ENCODE measurements at places on chromosomes 13 and 19.

- DNase-seq, result no peak
Observed at GRCh38 chr13:109145631-109146030, 516.2 kb downstream of the MYO16 start.

DNA sequence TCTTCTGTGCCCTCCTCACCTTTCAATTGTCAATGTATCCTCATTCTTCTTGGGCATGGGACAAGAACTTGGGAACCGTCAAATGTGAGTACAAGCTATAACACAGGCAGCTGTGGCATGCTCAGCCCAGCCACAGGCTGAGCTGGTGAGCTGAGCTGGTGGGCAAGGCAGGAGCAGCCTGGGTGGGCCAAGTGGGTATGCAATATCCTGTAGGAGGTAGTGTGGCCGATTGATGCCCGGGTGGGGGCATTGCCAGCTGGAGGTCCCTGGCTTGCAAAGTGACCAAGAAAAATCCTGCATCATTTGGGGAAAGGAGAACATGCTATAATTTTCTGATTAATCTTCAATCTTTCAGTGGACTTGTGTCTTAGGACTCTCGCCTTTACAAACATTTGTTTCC is 507.2 kb upstream of the SLC10A2 start:
- DNase-seq, result no peak

- DNase-seq, result no peak
Observed at GRCh38 chr13:56953965-56954364, 186.8 kb upstream of the PRR20A start.

GRCh38 chr19:31145007-31145406 is 204.2 kb downstream of the TSHZ3 start:
- no peak for DNase-seq

DNA sequence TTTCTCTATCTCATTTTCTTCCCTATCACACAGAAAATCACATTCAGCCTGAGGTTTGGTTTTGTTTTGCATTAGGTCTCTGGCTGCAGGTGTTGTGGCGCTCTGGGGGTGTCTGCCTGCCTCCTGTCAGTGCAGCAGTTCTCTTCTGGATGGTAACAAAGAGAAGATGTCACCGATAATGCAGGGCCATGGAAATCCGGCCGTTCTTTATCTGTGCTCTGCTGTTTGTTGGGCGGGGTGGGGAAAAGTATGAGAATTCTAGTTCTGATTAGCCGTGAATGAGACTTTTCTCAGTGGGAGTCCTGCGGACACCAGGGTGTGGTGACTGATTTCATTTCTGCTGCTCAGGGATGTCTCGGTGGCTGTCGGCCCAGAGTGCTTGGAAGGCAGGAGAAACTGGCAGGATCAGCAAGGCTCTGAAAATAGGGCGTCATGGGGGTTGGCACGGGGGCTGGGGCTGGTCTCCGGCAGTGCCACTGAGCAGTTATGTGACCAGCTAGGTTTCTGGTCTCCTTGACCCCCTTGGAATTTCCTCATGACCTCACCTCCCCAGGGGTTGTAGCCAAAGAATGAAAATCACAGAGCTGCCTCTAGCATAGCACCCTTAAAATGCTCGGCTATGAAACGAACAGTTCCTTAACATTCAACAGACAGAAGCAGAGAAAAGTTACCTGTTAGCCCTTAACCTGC is 5.0 kb downstream of the RNF113B start:
- DNase-seq, result no peak

GRCh38 chr19:58033741-58034476 is at the start of gene ZSCAN1:
TSS of gene ZSCAN1 (plus strand) at chr19:58034025. CDS start at chr19:58037837, 3,812 bp downstream.
- peak; percentile 85 for DNase-seq

DNA sequence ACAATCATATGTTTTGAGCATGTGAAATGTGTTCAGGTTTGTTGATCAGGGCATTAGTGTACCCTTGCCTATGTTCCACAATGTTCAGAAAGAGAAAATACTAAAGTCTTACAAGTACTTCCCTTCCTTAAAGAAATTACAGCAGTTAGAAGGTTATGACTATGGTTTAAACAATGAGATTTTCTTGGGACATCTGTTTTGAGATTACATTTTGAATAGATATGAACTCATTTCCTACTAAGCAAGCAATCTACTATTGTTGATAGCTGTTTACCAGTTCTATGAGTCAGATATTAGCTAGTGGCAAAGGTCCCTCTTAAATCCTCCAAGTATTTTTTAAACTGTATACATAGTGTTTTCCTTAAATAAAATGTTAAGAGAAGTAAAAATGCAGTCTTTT is 241.3 kb downstream of the DACH1 start:
- DNase-seq, result no peak

DNA sequence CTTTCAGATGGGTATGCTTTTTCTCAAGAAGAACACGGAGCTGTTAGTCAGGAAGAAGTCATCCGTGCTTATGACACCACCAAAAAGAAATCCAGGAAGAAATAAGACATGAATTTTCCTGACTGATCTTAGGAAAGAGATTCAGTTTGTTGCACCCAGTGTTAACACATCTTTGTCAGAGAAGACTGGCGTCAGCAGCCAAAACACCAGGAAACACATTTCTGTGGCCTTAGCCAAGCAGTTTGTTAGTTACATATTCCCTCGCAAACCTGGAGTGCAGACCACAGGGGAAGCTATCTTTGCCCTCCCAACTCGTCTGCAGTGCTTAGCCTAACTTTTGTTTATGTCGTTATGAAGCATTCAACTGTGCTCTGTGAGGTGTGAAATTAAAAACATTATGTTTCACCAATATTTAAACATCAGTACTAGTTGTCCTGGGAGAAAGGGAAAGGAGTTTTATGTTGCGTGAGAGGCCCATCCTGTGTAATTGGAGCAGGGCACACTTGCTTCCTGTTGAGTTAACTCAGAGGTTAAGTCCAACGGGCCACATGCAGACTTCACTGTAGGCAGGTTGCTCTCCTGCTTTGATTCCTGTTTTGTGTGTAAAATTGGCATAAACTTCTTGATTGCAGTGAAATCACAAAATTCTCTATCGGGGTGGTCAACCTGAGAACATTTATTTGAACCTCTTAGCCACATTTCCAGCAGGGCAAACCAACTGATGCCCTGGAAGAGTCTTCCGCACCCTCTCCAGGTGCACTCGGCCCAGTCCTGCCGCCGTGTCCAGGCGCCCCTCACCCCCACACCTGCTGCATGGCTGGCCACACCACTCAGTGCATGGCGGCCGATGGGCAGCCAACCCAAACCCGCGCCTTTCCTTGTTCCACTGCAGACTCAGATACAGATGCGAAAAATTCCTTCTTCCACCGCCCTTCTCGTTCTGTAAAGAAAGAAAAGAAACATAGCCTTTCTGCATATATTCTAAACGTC is 31.6 kb downstream of the SHISA2 start:
- DNase-seq, result no peak

GRCh38 chr13:20101467-20102316 is 59.2 kb downstream of the GJA3 start:
- no peak for DNase-seq

GRCh38 chr19:16834747-16835146 is 5.5 kb downstream of the SIN3B start:
- no peak for DNase-seq

GRCh38 chr19:8131517-8131916 is 17.9 kb downstream of the FBN3 start:
- DNase-seq, result no peak

DNA sequence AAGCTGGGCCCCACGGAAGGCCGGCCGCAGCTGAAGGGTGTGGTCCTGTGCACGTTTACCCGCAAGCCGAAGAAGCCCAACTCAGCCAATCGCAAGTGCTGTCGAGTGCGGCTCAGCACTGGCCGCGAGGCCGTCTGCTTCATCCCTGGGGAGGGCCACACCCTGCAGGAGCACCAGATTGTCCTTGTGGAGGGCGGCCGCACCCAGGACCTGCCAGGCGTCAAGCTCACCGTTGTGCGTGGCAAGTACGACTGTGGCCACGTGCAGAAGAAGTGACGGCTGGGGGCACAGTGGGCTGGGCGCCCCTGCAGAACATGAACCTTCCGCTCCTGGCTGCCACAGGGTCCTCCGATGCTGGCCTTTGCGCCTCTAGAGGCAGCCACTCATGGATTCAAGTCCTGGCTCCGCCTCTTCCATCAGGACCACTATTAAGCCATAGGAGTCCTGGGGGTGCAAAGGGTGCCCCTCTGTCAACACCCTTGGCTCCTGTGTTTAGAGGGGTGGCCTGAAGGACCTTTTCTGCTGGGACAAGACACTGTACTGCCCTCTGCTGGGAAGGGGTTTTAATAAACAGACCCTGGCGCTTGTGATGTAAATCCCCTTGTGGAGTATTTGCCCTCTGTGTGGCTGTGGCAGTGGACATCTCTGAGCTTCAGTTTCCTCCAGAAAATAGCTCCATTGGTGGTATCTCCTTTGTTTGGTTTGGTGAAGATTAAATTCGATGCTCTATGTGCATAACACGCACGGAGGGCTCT is 1.9 kb downstream of the MRPS12 start:
- no peak for DNase-seq

GRCh38 chr19:10299545-10300458 is 9.8 kb downstream of the ZGLP1 start:
- no peak for DNase-seq

- no peak for DNase-seq
Observed at GRCh38 chr19:6286676-6287075, 6.9 kb upstream of the MLLT1 start.

- no peak for DNase-seq
Observed at GRCh38 chr19:31988256-31988655, 357.2 kb upstream of the ZNF507 start.

DNA sequence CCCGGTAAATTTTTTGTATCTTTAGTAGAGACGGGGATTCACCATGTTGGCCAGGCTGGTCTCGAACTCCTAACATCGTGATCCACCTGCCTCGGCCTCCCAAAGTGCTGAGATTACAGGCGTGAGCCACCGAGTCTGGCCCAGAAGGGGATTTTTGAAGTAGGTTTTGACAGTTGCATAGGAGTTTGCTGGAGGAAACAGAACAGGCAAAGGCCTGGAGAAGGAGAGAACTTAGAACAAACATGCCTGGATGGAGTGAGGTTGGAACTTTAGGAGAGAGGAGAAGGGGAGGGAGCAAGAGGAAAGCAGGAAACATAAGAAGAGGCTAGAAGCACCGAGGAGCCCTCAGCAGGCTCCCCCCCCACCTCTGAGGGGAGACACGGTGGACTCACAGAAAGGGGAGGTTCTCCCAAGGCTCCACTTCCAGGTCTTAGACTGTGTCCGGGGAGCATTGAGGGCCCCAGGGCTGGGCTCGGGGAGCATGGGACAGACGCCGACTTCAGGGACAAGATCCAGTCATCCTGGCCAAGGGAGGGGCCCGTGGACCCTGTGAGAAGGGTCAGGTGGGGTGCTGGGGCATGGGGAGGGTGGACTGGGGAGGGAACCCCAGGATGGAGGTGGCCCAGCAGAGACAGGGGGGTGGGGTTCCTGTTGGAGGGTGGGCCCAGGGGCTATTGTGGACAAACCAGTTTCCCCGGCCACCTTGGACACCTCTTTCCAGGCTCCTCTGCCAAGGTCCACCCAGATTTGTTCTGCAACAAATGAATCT is 1.8 kb upstream of the FBN3 start:
- no peak for DNase-seq

DNA sequence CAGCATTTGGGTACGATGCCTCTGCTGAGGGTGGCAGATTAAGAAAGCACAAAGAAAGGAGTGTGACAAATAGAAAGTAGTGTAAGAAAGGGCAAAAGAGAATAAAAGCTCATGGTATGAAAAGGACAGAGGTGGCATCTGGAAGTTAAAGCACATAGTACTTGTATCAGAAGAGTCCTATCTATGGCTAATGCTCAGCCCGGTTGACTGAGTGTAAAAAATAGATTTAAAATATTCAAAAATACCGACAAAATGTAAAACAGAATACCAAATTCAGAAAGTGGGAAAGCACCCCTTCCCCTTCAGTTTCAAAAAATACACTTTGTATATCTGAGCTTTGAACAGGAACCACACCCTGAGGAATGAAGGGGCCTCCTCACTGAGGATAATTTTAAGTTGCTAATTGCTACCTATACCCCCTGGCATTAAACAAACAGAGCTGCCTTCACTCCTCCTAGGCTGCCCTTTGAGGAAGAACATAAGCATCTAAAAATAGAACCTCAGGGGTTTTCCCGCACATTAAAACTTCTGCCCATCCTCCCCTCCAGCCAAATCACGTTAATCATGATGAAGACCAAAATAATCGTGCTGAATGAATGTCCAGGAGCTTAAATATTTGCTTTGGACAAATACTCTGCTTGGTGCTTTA is 43.3 kb downstream of the DLEU7 start:
- DNase-seq, result no peak

- DNase-seq, result no peak
Observed at GRCh38 chr13:80000684-80001509, 340.0 kb downstream of the SPRY2 start.

GRCh38 chr13:106357198-106357597 is 178.3 kb downstream of the EFNB2 start:
- DNase-seq, result no peak

Data from cerebellar nuclear complex (tissue), 1 donor.